C1 segment of cervical spinal cord (tissue), 14 donors: ENCODE measurements at places on chromosomes 12 and 14.

DNA sequence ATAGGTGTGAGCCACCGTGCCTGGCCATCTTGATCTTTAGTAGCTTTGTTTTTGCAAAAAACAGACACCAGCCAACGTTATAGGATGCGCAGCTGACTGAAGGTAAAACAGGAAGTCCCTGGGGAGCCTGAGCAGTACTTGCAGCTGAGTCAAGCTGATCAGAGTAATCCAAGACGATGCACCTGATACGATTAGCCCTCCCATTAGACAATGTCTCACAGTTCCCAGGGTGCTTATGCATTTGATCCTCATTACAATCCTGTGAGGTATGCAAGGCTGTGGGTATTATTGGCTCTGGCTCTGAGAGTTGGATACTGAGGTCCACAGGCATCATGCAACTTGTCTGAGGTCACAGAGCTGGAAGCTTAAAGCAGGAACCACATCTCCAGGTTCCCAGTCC, 8.1 kb downstream of the KRT18 start:
- DNase-seq = no peak

DNA sequence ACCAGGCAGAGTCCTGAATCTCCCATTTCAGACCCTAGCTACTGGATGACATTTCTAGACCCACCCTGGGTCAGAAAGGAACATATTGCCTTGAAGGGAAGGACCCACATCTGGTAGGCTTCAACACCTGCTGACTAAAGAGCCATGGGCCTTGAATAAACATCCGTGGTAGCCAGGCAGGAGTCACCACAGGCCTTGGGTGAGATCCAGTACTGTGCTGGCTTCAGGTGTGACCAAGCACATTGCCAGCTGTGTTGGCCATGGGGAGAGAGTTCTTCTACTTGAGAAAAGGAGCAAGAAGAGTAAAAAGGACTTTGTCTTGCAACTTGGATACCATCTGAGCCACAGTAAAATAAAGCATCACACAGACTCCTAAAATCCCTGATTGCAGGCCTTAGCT, 332.6 kb downstream of the SLC16A7 start:
- DNase-seq = no peak

DNA sequence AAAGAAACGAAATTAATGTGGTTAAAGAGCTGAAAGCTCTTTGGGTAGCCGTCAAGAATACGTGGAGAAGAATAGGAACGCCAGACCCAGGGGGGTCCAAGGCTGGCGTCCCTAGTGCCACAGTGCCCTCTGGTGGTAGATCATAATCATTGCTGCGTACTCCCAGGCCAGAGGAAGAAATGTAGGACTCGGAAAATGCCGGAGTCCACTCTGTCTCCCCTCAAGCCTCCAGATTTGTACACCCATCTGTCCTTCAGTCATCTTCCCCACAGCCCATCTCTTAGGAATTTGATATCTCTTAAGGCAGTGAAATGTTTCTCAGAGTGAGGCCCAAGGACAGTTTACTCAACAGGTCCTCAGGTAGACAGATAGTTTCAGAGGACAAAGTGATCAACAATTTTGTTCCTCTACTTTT, 25.4 kb upstream of the PLEKHG6 start:
- DNase-seq = peak; percentile 15

DNA sequence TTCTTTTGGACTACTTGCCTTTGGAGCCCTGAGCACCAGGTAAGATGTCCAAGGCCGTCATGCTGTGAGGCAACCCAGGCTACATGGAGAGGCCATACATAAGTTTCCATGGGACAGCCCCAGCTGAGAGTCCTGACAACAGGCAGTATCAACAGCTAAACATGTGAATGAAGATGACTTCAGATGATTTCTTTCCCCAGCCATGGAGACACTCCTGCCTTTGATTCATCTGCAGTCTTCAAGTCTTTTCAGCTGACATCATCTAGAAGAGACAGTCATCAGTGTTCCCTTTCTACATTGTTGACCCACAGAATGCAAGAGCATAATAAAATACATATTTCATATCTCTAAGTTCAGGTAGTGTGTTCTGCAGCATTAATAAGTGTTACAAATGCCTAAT, 398.7 kb downstream of the BTG1 start:
- no peak for DNase-seq

DNA sequence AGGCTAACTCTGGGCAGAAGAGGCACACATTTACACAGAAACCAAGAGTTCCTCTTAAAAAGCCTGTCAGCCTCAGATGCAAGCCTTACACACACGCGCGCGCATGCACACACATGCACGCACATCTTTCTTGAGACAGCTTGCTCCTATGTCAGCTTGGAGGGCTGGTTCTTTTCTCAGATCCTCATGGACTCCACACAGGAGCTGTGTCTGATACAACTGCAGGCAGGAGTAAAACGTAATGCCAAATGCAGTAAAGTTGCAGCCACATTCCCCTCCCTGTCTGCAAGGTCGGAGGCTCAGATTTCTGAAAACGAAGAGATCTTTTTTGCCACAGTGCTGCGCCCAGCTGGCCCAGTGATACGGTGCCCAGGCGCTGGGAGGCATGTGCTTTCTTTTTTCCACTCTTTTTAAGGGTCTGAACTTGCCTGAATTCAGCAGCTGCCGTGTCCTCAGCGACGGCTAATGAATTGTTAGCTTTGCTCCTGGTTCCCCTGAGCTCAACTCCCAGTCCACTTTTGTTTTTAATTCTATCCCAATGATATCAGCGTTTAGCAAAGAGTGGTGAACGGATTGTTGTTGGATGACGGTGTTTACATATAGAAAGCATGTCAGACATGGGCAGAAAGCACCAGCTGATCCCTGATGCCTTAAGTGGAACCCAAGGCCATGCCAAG, 72.9 kb upstream of the FOXN3 start:
- DNase-seq = peak; percentile 48

DNA sequence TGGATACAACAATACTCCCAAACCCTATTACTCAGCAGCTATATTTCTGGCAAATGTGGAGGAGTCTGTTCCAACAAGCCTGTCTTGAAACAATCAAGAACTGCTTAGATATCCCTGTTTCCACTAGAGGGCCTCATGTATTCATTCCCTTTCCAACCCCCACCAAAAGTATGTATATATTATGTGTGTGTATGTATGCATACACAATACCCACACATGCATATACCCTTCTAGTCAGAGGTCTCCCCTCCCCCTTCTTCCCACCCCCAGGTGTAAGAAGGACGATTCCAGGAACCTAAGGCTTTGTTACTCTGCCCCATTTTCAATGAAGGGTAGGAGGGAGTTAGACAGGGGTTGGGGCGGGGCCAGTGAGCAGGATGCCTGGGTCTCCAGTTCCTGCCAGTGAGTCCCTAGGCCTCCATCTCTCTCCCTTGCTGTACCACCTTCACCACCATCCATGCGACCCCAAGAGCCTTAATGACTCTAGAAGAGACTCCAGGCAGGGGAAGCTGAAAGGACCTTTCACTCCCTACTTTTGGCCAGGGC, at the start of gene DGKA:
TSS of gene DGKA (plus strand) at position 392 of the 546 bp plus-strand sequence. CDS start 5,342 bp downstream, outside the sequence.
- no peak for DNase-seq

GRCh38 chr14:72709916-72710611, 183.8 kb downstream of the DPF3 start:
- DNase-seq = no peak

GRCh38 chr14:104639885-104640548, 35.4 kb upstream of the TMEM179 start:
- DNase-seq = no peak

DNA sequence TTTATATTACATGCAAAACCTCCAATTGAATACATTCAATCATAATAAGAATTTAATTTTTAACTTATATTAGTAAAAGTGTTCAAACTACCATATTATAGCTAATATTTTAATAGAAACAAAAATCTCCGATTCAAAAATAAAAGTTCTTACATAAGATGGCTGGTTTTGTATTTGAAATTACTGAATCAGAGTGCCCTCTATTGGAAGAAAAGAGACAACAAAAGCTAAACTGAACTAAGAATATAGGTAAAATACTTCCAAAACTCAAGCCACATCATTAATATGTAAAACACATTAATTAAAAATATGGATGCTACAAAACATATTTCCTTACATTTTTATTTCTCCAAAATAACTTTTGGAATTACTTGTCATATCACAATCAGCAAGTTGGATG, 120.3 kb downstream of the GARIN6 start:
- DNase-seq = no peak

DNA sequence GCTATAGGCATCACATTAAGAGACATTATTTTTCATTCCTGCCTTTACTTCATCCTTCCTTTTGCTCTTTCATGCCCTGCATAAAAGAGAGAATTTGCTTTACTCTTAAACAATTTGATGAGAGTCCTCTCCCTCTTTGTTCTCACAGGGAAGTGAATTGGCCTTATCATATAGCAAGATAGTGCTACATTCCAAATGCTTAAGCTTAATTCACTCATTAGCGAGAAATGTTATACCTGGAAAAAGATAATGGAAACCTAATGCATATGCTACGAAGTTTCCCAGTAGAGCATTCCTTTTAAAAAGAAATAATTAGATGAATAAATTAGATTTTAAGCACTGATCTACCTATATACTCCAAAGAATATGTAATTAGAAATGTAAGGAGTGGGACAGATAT, 798.8 kb downstream of the C12orf50 start:
- DNase-seq = no peak

- DNase-seq = no peak
Observed at GRCh38 chr14:90442388-90442787, 45.6 kb downstream of the CALM1 start.

- DNase-seq = no peak
Observed at GRCh38 chr12:67617629-67618028, 30.9 kb upstream of the DYRK2 start.

GRCh38 chr12:27969624-27970400, 2.7 kb downstream of the PTHLH start:
- DNase-seq = peak; percentile 27

GRCh38 chr14:64569138-64569631, 19.4 kb downstream of the PPP1R36 start:
- DNase-seq = no peak

DNA sequence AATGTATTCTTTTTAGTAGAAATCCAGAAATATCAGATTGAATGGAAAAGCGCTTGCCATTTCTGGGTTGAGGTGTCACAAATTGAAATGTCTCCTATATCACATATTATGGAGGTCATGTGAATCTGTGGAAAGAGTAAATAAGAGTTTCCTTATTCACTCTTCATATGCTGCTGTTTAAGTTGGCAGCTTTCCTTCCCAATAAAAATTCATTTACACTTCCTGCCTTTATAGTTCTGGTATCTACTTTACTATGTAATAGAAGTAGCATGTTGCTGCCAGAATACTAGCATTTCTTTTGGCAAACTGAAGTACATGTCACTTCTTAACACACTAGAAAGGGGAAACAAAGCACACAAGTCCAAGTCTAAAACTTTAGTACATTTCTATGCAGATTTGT, 60.8 kb downstream of the SDR9C7 start:
- no peak for DNase-seq

GRCh38 chr14:103736546-103737431, 21.2 kb downstream of the ZFYVE21 start:
- DNase-seq = peak; percentile 54

- DNase-seq = no peak
Observed at GRCh38 chr14:105019861-105020814, 745 bp downstream of the CDCA4 start.

- DNase-seq = no peak
Observed at GRCh38 chr14:39015360-39015961, 87.6 kb downstream of the SEC23A start.

DNA sequence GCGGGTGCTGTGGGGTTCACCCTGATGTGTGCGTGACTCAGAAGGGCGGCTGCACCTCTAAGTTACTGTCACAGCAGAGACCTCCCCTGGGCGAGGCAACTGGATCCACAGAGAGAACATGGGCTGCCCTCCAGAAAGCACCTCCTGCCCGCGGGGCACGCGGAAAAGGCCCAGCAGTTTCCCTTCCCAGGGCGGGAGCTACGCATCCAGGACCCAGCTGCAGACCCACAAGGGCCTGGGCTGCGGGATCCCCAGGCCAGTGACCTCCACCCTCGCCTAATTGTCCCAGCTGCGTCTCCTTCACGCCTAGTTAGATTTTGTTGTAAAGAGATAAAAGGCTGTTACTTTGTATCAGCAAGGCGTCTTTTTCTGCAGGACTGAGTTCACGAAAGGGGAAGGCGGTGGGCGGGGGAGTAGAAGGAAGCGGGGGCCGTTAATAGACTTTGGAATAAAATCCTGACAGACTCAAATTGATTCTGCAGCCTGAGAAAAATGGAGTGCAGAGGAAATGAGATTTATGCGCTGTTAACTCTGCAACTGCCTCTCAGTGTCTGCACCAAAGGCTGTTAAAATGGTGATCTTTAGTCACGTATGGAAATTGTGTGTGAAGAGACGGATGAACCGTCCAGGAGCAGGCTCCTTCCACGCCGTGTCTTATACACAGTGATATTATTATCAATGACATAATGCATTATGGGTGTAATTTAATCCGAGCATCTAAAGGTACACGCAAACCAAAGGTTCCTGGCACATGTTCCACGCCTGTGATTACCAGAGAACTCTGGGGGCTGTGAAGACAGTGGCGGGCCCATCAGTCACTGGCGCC, 65.9 kb upstream of the FBRSL1 start:
- no peak for DNase-seq

DNA sequence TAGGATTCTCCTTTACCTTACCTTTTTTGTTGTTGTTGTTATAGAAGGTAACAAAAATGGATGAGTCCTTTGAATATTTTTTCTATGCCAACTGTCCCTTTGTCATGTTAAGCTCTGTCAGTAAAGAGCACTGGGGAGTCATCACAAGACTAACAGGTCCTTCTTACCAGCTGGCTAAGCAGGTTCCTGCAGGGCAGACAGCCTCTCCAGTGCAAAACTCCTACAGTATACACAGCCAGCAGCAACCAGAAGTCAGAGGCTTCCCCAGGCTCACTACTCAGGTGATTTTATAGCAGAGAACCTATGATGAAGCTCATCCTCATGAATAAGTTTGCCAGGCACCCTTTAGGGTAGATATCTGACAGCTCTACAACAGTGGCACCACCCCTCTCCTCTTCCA, 271.1 kb downstream of the RERGL start:
- no peak for DNase-seq

DNA sequence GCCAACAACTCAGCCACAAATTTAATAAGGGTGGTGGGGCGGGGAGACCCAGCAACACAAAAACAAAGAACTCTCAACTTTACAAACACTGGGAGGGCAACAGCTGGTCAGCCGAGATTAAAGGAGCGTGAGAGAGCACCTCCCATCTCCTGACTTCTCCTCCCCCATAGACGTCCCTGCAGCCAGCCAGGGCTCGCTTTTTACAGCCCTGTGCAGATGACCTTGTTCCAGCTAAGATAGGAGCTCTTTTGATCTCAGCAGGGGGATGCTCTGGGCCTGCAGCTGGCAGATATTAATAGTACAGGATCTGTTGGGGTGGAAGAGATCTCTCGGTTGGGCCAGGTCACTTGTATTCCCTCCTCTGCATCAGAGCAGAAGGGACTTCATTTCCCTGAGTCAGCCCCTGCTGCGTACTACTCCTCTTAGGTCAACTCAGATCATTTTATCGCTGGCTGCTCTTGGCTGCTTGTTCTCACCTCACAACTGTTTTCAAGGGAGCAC, 475.8 kb downstream of the RAD51B start:
- DNase-seq = no peak

- DNase-seq = no peak
Observed at GRCh38 chr12:103748002-103748401, 93.0 kb downstream of the NT5DC3 start.

GRCh38 chr12:117360551-117361346, 677 bp downstream of the NOS1 start:
- DNase-seq = no peak
